ENCODE measurements at places on chromosomes 1 and 21. TPM values are rescaled to one million over a fixed set of nuclear protein-coding genes. Genes with fewer than 3 reads are reported as not detected.
A peak's percentile ranks its signal among the peaks of the same experiment; 100 is the strongest.

DNA sequence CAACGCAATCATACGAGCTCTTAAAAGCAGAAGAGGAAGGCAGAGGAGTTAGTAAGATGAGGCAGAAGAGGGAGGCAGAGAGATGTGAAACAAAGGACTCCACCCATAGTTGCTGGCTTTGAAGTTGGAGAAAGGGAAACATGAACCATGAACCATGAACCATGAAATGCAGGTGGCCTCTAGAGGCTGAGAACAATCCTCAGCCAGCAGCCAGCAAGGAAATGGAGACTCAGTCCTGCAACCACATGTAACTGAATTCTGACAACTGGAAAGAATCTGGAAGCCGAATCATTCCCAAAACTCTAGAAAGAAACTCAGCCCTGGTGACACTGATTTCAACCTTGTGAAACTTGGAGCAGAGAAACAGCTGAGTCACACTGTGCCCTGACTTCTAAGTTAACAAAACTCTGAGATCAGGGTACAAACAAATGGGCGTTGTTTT lies 10.1 kb downstream of the DIPK1A start:
- no peak overlapping the region for H3K4me3 ChIP-seq
- peaks cover 49% of the 10 kb centered on the region for H3K4me1 ChIP-seq
- peaks cover 8% of the 10 kb centered on the region for H3K36me3 ChIP-seq
- no peak overlapping the region for H3K27ac ChIP-seq
- peak; percentile 28 for DNase-seq
- no peaks in the 10 kb centered on the region for H3K27me3 ChIP-seq

DNA sequence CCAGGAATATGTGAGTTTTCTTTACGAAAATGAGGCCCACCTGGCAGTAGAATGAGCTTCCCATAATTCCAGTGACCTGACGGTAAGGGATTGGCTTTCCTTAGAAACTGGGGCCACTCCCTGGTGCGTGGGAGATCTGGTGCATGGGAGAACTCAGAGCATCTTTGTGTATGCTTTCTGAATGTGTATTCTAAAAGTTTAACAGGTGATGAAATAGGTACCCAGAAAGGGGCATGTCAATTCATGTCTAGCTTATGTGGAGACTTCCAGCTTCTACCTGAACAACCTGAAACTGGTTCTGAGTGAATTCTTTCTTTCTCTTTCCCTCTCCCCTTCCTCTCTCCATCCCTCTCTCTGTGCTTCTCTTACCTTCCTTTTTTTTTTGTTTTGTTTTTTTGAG lies 15.2 kb upstream of the FCRLA start:
- H3K27ac ChIP-seq: no peak overlapping the region
- H3K36me3 ChIP-seq: no peaks in the 10 kb centered on the region
- H3K4me1 ChIP-seq: no peaks in the 10 kb centered on the region
- no peak overlapping the region for H3K4me3 ChIP-seq

DNA sequence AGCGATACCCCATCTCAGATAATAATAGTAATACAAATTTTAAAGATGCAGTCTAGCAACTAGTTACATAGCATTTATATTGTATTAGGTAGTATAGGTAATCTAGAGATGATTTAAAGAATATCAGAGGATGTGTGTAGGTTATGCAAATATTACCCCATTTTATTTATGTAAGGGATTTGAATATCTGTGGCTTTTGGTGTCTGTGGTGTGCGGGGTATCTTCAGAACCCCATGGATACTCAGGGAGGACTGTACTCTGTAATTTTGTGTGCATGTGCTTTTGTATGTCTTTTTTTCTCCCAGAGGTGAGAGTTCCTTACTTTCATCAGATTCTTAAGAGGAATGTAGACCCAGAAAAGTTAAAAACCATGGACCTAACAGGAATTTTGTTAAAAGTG lies 12.8 kb downstream of the RNF2 start:
- H3K4me3 ChIP-seq: no peak overlapping the region
- peaks cover 5% of the 10 kb centered on the region for H3K36me3 ChIP-seq
- no peak for DNase-seq
- no peaks in the 10 kb centered on the region for H3K27me3 ChIP-seq
- H3K4me1 ChIP-seq: peaks cover 5% of the 10 kb centered on the region
- H3K27ac ChIP-seq: no peak overlapping the region

- no peaks in the 10 kb centered on the region for H3K36me3 ChIP-seq
- DNase-seq: no peak
- H3K4me3 ChIP-seq: no peak overlapping the region
- H3K27me3 ChIP-seq: no peaks in the 10 kb centered on the region
Observed at GRCh38 chr21:22125581-22125980, 1127.4 kb downstream of the NCAM2 start.

DNA sequence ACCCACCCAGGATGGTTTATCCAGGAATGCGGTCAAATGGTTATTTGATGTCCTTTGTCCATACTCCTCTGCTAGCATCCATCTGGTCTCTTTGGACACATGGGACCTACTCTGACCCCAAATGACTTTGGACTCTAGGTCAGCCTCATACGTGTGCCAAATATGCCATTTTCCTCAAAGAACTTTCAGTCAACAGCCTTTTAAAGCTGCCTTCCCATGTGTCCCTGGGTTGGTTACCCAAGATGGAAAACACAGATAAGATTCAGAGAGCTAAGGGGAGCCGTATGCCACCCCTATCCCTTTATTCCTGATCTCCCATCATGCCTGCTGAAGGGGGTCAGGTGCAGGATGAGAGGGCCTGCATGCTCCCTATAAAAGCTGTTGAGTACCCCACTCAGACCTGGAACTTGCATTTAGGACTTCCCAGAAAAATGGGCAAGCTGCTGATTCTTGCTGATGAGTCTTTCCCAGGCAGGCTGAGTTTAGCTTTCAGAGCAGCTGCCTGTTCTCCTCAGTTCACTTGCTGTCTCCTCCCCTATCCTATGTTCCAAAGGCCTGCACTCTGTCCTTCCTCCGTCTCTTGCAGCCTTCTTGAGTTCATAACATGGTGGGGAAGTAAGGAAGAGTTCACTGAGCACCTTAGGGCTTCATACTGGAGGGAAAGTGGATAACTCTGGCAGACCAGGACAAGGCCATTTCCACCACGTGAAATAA lies 19.8 kb downstream of the CHI3L2 start:
- no peaks in the 10 kb centered on the region for H3K27me3 ChIP-seq
- H3K27ac ChIP-seq: no peak overlapping the region
- peaks cover 2% of the 10 kb centered on the region for H3K36me3 ChIP-seq
- H3K4me3 ChIP-seq: no peak overlapping the region

GRCh38 chr1:15152318-15153183 lies 996 bp upstream of the TMEM51 start:
- no peak for DNase-seq
- H3K4me3 ChIP-seq: peak overlapping the region; percentile 68
- peaks cover 24% of the 10 kb centered on the region for H3K4me1 ChIP-seq
- peaks cover 46% of the 10 kb centered on the region for H3K27me3 ChIP-seq
- no peak overlapping the region for H3K27ac ChIP-seq

DNA sequence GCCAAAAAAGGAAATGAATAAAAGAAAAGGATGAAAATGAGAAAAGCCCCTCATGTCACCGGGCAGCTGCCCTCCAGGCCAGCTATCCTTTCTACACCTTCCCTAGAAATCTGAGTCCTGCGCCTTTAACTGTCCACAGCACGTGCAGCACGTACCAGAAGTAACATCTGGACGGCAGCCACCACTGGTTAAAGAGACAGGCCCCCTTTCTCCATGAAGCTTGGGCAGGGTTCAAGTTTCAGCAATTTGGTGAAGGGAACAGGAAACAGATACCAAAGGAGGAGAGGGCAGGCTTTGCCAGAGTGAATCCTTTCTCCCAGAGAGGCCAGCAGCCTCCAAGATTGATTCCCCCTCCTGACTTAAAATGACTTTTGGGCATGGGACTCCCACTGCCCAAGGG lies 3.6 kb upstream of the KIAA2013 start:
- H3K4me1 ChIP-seq: peaks cover 13% of the 10 kb centered on the region
- no peaks in the 10 kb centered on the region for H3K27me3 ChIP-seq
- no peak overlapping the region for H3K27ac ChIP-seq
- H3K4me3 ChIP-seq: no peak overlapping the region

DNA sequence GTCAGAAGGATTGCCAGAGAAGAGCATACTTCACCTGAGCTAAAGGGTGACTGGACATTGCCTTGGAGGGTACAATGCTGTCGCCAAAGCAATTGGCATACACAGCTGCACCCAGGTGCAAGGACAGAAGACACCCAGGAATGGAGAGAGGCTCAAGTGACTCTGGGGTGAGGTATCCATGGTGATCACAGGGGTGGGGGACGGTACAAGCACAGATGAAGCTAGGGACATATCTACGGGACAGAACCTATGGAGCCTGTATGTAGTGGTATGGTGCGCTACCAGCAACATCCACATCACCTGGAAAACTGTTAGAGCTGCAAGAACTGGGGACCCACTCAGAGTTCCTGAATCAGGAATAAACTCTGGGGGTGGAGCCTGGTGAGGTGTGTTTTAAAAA lies 286.1 kb downstream of the PCP4 start:
- no peaks in the 10 kb centered on the region for H3K27me3 ChIP-seq
- peaks cover 1% of the 10 kb centered on the region for H3K36me3 ChIP-seq
- no peak for DNase-seq
- no peak overlapping the region for H3K4me3 ChIP-seq
- H3K4me1 ChIP-seq: no peaks in the 10 kb centered on the region

The IVL gene
- total RNA-seq: not detected

The UBE2U gene
- total RNA-seq: not detected

The IL6R gene
- 5.0 TPM for total RNA-seq

The S100A7A gene
- not detected for total RNA-seq

The PTAFR gene
- total RNA-seq: 0.24 TPM

The LELP1 gene
- not detected for total RNA-seq

The OPRD1 gene
- 0.05 TPM for total RNA-seq
